Heart right ventricle (tissue), 16 donors: ENCODE measurements at places on chromosomes 11 and 22. TPM values are rescaled to one million over a fixed set of nuclear protein-coding genes. Genes with fewer than 3 reads are reported as not detected.

DNA sequence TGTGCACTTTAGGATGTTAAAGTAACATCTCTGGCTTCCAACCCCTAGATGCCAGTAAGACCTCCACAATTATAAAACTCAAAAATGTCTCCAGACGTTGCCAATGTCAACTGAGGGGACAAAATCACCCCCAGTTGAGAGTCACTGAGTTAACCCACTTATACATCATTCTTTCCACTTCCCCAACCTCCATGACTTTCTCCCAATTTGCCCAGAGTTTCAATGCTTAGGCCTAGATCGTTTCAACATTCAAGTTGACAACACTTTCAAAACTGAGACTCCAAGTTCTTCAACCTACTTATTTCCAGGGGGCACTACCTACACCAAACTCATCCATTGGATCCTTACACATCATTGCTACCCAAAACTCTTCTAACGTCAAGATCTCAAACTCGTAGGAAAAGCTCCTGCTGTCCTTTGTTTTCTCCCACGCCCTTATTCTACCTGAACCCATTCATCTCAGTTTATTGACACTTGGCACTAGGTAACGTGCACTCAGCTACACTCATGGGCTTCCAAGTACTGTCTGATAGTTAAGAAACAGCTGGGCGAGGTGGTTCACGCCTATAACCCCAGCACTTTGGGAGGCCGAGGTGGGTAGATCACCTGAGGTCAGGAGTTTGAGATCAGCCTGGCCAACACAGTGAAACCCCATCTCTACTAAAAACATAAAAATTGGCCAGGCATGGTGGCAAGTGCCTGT, 24.5 kb downstream of the RBFOX2 start:
- no peak for DNase-seq

DNA sequence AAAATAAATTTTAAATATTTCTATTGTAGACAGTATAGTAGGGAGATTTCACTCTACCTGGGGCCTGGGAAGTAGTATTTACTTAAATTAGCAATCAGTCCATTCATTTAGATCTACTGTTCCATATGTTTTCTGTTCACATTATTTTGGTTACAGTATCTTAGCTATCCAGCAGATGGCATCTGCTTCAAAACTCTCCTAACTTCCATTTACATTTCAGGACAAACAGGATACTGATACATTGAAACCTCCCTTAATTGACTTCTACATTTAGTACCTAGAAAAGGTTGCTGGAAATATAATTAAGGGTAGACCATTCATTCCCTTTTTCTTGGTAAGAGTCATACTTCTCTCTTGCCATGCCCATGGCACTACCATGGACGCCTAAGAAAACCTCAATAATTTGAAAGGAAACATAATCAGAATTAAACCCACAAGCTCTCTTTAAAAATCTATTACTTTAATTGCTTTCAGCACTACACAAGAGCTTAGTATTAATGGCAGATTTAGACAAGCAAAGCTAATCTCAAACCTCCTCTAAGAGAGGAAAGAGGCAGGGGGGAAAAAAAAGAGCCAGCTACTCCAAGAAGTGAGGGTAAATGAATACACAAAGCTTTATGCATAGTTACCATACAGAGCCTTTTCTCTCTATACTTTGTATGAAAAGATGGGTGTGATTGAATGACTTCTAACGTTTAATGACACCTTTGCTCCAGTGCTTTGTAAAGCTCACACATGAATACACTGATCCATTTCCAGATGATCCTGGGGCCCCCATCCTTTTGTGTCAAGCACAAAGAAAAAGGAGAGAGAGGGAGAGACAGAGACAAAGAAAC, 131.2 kb upstream of the MTMR2 start:
- DNase-seq = no peak

- DNase-seq = no peak
These were observed 1.7 kb downstream of the CTSD start for GRCh38 chr11:1761857-1762536.

DNA sequence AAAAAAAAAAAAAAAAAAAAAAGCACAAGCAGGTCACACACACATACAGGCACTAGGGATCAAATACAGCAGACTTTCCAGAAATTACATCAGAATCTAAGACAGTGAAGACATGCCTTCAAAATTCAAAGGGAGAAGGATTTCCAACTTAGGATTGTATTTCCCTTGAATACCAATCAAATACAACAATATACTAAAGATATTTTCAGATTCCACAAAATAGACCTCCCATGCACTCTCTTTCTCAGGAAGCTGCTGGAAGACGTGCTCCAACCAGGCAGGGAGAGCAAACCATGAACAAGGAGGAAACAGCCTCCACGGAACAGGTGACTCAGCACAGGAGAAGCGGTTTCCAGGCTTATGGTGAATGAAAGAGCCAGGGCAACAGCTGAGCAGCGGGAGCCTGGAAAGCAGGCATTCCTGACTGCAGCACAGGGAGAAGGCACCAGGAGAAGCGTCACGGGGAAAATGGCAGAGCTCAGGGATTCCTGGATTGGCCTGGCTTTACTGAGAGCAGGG, 32.0 kb downstream of the TMEM184B start:
- no peak for DNase-seq

GRCh38 chr11:84164728-84165127, 878.6 kb upstream of the CCDC90B start:
- no peak for DNase-seq

DNA sequence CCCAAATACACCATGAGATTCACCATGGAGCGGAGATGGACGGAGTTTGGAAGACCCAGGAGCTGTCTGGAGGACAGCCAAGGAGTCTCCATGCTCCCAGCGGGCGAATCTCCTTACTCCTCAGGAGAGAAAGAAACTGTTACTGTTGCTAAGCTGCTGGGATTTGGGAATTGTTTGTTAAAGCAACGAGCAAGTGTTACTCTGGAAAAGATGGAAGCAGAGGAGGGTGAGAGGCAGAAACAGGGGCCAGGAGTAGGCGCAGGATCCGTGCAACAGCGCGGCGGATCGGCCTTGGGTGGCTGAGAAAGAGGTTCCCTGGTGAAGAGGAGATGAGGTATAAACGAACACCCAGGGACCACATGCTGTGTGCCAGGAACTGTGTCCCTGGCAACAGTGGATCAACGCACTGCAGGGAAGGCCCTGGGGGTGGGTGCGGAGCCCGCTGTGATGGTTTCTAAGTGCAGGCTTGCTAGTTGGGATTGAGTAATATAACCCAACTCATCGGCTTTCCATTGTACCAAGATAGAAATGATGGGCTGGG, 1436.4 kb downstream of the BRD1 start:
- no peak for DNase-seq

DNA sequence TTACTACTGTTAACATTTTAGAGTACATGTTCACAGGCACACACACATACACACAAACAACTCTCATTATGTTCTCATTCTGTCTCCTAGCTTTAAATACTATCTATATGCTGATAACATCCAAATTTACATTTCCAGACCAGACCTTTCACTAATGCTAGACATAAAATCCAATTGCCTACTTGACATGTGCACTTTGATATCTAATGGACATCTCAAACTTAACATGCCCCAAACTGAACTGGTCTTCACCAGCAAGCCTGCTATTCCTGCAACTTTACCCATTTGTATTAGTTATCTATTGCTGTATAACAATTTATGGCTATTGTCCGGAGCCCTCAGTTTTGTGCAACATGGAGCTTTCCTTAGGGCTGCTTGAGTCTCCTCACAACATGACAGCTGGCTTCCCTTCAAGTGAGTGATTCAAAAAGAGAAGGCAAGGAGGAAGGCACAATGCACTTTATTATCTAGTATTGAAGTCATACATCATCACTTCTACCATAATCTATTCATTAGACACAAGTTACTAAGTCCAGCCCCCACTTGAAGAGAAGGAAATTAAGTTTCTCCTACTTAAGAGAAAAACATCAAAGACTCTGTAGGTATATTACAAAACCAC, 3.0 kb downstream of the SLC36A4 start:
- no peak for DNase-seq

GRCh38 chr11:134901955-134902918, 490.2 kb upstream of the B3GAT1 start:
- DNase-seq = no peak

DNA sequence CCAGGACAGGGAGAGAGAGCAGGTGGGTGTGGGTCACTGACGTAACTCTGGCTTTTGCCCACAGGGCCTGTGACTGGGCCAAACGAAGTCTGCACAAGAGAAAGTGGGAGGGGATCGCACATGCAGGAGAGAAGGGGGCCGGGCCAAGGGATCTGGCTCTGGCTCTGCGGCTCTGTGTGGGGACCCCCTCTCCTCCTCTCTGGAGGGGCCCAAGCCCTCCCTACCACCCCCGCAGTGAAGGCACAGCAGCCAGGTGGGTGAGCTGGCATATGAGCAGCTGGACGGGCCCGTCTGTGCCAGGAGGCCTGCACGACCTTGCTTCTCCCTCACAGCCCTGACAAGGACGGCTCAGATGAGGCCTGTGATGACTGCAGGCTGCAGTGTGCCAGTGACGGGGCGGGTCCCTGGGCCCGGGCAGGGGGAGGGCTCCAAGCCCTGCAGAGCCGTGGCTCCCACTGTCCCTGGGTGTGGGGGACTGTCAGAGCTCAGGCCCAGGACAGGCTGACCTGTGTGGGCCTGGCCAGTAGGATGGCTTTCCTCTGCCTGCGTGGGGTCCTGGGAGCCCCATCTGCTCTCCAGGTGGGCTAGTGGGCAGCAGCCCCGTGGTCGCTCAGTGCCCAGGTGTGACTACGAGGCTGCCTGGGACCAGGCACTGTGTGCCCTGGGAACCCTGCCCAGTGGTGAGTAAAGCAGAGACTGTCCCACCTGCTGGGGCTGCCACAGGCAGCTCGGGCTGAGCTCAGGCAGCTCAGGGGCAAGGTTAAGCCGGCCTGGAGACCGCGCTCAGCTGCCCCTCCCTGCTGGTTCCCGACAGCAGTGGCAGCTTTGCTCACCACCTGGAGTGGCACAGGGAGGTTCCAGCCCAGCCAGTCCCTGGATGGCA, 22.2 kb downstream of the MRGPRG start:
- DNase-seq = no peak

Gene SUSD2
- polyA plus RNA-seq = 5.4 TPM

Gene E2F8
- polyA plus RNA-seq = 0.87 TPM

Gene TSSK2
- 0.14 TPM for polyA plus RNA-seq

Gene RPS6KB2
- polyA plus RNA-seq = 32.2 TPM
